ENCODE measurements at places on chromosomes 12 and 14.

DNA sequence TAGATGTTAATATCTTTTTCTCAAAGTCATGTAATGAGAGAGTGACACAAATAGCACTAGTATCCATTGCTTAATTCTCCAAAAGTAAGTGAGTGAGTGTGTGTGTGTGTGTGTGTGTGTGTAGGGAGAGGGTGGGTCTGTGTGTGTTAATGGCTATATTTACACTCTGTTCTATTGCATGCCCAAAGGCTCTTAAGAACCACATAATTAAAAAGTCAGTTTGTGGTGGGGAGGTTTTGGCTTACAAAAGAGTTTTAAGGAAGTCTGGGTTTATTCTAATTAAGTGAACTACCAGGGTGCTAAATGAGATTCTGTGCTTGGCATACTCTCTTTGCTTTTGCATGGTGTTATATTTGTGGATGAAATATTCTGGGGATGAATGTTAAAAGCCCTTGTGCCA is 1897.6 kb upstream of the FLRT2 start:
- no peak for DNase-seq

- DNase-seq: no peak
Measured at GRCh38 chr12:57741413-57741789, 2.9 kb upstream of the AGAP2 start.

GRCh38 chr12:26629864-26630263 is 203.1 kb downstream of the ITPR2 start:
- no peak for DNase-seq

- DNase-seq: no peak
Measured at GRCh38 chr14:68079941-68080697, 260.5 kb downstream of the RAD51B start.

DNA sequence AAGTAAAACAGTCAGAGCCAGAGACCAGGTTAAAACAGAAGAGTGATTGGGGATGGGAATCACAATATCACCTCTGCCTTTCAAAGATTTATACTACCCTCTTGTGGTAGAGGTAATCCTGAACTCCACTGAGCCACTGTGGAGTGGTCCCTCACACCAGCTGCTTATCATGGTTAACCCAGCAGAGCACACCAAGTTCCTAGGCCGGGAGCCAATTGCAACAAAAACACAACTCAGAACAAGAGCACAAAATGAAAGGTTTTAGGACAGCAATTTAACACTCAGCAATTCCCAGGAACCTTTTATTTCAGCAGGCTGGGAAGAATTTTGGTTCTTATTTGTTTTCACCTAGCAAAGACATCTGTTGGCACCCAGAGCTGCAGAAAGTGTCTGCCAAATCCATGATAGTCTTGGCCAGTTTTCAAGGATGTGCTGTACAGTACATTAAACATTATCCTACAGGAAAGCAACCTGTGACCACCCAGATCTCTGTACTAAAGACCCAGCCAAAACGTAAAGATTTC is 220.5 kb upstream of the ATXN7L3B start:
- no peak for DNase-seq

GRCh38 chr12:62166525-62166924 is 93.7 kb upstream of the USP15 start:
- DNase-seq: no peak

Measured in stimulated activated CD4-positive, alpha-beta T cell treated with anti-CD3 and anti-CD28 coated beads, Interleukin-15, amount 100 ng/mL, for 1 hour (primary cell).